ENCODE measurements at places on chromosomes 4 and X.

- H3K4me1 ChIP-seq, result no peaks in the 10 kb centered on the region
- H3K4me3 ChIP-seq, result no peak overlapping the region
- H3K27me3 ChIP-seq, result no peaks in the 10 kb centered on the region
- no peak overlapping the region for H3K27ac ChIP-seq
- H3K36me3 ChIP-seq, result no peaks in the 10 kb centered on the region
- no peak for DNase-seq
Measured at GRCh38 chr4:142615324-142615665, 230.8 kb downstream of the INPP4B start.

GRCh38 chr4:76697129-76697803 lies 200.7 kb downstream of the SOWAHB start:
- H3K4me3 ChIP-seq, result no peak overlapping the region
- no peak for DNase-seq
- peaks cover 4% of the 10 kb centered on the region for H3K27me3 ChIP-seq
- no peaks in the 10 kb centered on the region for H3K4me1 ChIP-seq

DNA sequence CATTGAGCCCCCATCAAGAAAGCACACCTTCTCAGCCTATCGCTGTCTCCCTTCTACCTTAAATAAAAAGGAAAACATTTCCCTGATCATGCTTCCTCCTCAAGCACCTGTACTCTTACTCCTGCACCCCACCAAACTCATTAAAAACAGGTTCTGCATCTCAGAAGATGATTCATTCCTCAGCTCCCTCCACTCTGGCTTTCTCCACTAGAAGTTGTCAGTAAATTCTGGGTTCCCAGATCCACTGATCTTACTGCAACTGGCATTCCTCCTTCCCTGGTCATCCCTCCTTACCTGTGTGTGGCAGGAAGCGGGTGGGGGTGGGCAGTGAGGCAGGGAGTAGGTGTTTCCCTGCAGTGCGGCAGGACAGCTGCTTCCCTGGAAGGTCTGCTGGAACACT lies 108.8 kb downstream of the GPR143 start:
- no peaks in the 10 kb centered on the region for H3K4me1 ChIP-seq
- no peak overlapping the region for H3K27ac ChIP-seq
- H3K36me3 ChIP-seq, result peaks cover 7% of the 10 kb centered on the region
- no peak for DNase-seq
- no peaks in the 10 kb centered on the region for H3K27me3 ChIP-seq

DNA sequence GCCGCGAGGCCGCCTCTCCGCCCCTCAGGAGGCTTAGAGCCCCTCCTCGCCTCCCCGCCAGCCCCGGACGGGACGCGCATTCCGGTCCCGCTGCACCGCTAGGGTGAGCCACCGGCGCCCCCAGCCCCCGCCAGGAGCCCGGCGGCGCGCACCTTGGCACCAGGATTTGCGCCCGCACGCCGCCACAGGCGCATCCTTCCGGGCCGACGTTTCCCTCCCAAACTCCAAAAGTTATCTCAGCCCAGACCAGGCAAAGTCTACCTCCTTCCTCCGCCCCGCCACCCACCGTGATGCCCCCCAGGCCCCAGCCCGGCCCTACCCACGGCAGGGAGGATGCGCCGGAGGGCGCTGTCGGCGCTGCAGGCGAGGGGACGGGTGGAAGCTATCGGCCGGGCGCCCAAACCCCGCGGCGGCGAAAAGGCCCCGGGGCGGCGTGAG lies 538 bp downstream of the SCML2 start:
- peak overlapping the region; percentile 59 for H3K4me3 ChIP-seq
- no peak for DNase-seq
- H3K4me1 ChIP-seq, result peaks cover 4% of the 10 kb centered on the region
- H3K27me3 ChIP-seq, result no peaks in the 10 kb centered on the region
- H3K36me3 ChIP-seq, result no peaks in the 10 kb centered on the region

- H3K36me3 ChIP-seq, result no peaks in the 10 kb centered on the region
- H3K27me3 ChIP-seq, result no peaks in the 10 kb centered on the region
- DNase-seq, result no peak
Measured at GRCh38 chrX:124328765-124329164, 3.7 kb upstream of the TEX13D start.

GRCh38 chr4:108991551-108992328 lies 228.9 kb upstream of the ETNPPL start:
- H3K27me3 ChIP-seq, result no peaks in the 10 kb centered on the region
- H3K4me1 ChIP-seq, result no peaks in the 10 kb centered on the region
- DNase-seq, result no peak
- no peak overlapping the region for H3K27ac ChIP-seq
- H3K4me3 ChIP-seq, result no peak overlapping the region

GRCh38 chr4:87882861-87883260 lies 50.1 kb downstream of the MEPE start:
- no peak overlapping the region for H3K27ac ChIP-seq
- no peaks in the 10 kb centered on the region for H3K4me1 ChIP-seq
- H3K4me3 ChIP-seq, result no peak overlapping the region
- no peak for DNase-seq
- no peaks in the 10 kb centered on the region for H3K36me3 ChIP-seq
- H3K27me3 ChIP-seq, result no peaks in the 10 kb centered on the region

GRCh38 chrX:8879750-8880149 lies 78.6 kb upstream of the FAM9A start:
- DNase-seq, result no peak
- no peaks in the 10 kb centered on the region for H3K36me3 ChIP-seq
- H3K27me3 ChIP-seq, result no peaks in the 10 kb centered on the region
- H3K4me3 ChIP-seq, result no peak overlapping the region

- no peak for DNase-seq
- H3K4me3 ChIP-seq, result peak overlapping the region; percentile 9
- H3K27ac ChIP-seq, result no peak overlapping the region
- H3K36me3 ChIP-seq, result no peaks in the 10 kb centered on the region
Measured at GRCh38 chrX:129777218-129778030, 2.3 kb upstream of the SASH3 start.

- no peak for DNase-seq
- no peak overlapping the region for H3K4me3 ChIP-seq
- no peak overlapping the region for H3K27ac ChIP-seq
- no peaks in the 10 kb centered on the region for H3K27me3 ChIP-seq
- no peaks in the 10 kb centered on the region for H3K36me3 ChIP-seq
Measured at GRCh38 chr4:100593935-100594334, 76.1 kb upstream of the EMCN start.

GRCh38 chrX:24996096-24996709 lies 19.6 kb downstream of the ARX start:
- no peak for DNase-seq
- no peaks in the 10 kb centered on the region for H3K4me1 ChIP-seq
- H3K4me3 ChIP-seq, result no peak overlapping the region
- no peak overlapping the region for H3K27ac ChIP-seq

- H3K36me3 ChIP-seq, result peaks cover 5% of the 10 kb centered on the region
- DNase-seq, result no peak
- peaks cover 37% of the 10 kb centered on the region for H3K4me1 ChIP-seq
- peak overlapping the region; percentile 77 for H3K4me3 ChIP-seq
- no peaks in the 10 kb centered on the region for H3K27me3 ChIP-seq
Measured at GRCh38 chr4:109701566-109702410, 1.5 kb downstream of the CASP6 start.

DNA sequence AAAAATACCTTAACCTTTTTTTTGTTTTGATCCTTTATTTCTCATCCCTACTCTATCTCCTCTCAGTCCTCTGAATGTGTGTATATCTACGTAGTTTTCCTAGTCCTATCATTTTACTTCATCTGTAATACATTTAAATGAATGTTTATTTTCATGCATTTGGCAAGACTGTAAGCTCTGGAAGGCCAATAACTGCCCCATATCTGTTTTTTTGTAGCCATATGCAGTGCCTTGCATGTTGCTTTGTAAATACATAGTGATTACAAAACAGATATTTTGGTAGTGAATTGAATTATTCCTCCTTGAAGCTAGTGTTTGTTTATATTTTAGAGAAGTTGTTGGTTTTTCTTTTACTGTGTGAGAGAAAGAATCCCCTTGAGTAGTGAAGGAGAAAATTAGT lies 450.2 kb downstream of the PCDH18 start:
- no peaks in the 10 kb centered on the region for H3K27me3 ChIP-seq
- no peak for DNase-seq
- no peaks in the 10 kb centered on the region for H3K4me1 ChIP-seq
- no peaks in the 10 kb centered on the region for H3K36me3 ChIP-seq
- no peak overlapping the region for H3K27ac ChIP-seq
- no peak overlapping the region for H3K4me3 ChIP-seq

GRCh38 chrX:99833821-99834220 lies 576.3 kb downstream of the PCDH19 start:
- no peaks in the 10 kb centered on the region for H3K27me3 ChIP-seq
- no peaks in the 10 kb centered on the region for H3K4me1 ChIP-seq
- DNase-seq, result no peak
- H3K36me3 ChIP-seq, result no peaks in the 10 kb centered on the region
- no peak overlapping the region for H3K4me3 ChIP-seq

GRCh38 chr4:100649417-100649816 lies 131.6 kb upstream of the EMCN start:
- no peak overlapping the region for H3K27ac ChIP-seq
- peaks cover 6% of the 10 kb centered on the region for H3K4me1 ChIP-seq
- H3K27me3 ChIP-seq, result no peaks in the 10 kb centered on the region
- no peaks in the 10 kb centered on the region for H3K36me3 ChIP-seq

DNA sequence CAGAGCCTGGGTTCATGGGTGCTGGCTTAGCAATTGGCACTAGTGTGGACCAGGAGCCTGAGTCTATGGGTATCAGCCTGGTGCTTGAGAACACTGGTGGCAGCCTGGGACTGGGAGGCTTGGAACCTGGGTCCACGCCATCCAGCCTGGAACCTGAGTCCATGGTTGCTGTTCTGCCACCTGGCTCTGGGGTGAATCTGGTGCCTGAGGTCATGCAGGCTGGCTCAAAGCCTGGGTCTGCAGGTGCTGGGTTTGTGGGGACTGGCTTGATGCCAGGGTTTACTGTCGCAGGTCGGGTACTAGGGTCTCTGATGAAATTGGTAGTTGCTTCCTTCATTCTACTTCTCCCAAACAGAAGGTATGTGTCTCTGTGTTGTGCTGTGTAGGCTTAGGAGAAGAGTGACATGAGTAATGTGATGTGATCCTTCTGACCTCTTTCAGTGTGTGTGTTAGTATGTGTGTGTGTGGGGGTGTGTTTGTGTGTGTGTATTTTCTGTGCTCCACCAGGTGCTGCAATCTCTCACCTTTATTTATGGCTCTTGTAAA lies 517.0 kb upstream of the EPHA5 start:
- no peaks in the 10 kb centered on the region for H3K36me3 ChIP-seq
- DNase-seq, result no peak
- no peak overlapping the region for H3K27ac ChIP-seq
- no peaks in the 10 kb centered on the region for H3K27me3 ChIP-seq
- H3K4me3 ChIP-seq, result no peak overlapping the region

- H3K27ac ChIP-seq, result no peak overlapping the region
- no peaks in the 10 kb centered on the region for H3K27me3 ChIP-seq
- H3K36me3 ChIP-seq, result no peaks in the 10 kb centered on the region
- no peak overlapping the region for H3K4me3 ChIP-seq
- DNase-seq, result no peak
- H3K4me1 ChIP-seq, result no peaks in the 10 kb centered on the region
Measured at GRCh38 chr4:126513596-126513995, 1119.2 kb upstream of the INTU start.

GRCh38 chrX:19772822-19773628 lies 114.4 kb downstream of the SH3KBP1 start:
- DNase-seq, result no peak
- no peak overlapping the region for H3K4me3 ChIP-seq
- no peaks in the 10 kb centered on the region for H3K27me3 ChIP-seq

DNA sequence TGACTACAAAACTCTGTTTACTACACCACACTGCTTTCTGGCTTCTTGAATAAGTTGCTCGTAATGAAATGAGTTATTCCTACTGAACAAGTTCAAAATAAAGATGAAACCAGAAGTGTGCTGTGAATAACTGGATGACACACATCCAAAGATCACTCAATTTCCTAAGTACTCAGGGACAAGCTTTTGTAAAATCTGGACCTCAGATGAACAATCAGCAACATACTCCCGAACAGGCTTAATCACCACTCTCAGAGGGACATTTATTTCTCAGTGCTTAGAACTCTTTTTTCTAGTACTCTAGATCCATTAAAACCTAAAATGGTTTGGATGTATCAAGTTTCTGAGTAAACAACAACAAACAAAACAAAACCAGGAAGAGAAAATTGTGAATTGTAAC lies 61.5 kb upstream of the EXOC1L start:
- H3K4me3 ChIP-seq, result no peak overlapping the region
- no peak overlapping the region for H3K27ac ChIP-seq
- no peaks in the 10 kb centered on the region for H3K27me3 ChIP-seq
- no peak for DNase-seq
- H3K4me1 ChIP-seq, result no peaks in the 10 kb centered on the region

DNA sequence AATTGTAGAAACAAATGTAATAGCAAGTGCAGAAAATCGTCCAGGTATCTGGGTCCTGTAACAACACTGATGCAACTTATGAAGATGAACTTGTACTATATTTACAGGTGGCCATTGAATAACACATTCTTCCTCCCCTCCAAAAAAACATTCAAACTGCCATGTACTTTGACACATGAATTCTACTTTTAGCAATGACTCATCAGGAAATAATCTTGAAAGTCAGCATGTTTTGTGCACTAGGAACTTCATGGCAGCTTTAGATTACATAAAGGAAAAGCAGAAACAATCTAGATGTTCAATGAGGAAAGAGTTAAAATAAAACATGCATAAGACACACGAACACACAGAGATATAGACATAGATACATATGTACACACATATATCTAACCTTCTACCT lies 2.5 kb downstream of the PABPC1L2A start:
- no peaks in the 10 kb centered on the region for H3K4me1 ChIP-seq
- H3K27ac ChIP-seq, result no peak overlapping the region
- no peaks in the 10 kb centered on the region for H3K36me3 ChIP-seq
- no peak for DNase-seq
- no peaks in the 10 kb centered on the region for H3K27me3 ChIP-seq

DNA sequence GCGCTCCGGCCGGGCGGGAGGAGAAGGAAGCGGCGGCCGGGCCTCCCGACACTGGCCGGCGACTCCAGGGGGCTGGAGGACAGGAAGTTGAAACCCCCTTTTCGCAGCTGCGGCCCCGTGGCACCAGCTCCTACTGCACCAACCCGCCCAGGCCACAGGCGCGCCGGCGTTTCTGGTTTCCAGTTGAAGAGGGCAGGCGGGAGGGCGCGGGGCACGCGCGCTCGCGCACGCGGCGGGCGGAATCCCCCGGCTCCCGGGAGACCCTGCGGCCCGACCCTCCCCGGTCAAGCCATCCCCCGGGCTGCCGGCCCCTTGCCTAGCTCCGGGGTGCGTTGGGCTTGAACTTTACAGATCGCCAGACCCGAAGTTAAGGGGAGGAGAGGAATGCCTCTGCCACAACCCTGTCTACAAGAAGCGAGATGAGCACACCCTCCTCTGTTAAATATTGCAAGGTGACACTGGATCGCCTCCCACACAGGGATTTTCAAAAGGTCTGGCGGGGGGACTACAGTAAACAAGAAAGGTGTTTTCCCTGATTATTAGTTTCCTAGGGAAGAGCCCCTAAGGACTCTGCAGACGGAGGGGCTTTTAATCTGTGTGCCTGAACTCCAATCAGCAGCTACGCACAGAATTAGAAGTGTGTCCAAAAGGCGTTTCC lies 1.4 kb downstream of the ELOVL6 start:
- peaks cover 16% of the 10 kb centered on the region for H3K4me1 ChIP-seq
- peak; percentile 84 for DNase-seq
- peak overlapping the region; percentile 97 for H3K4me3 ChIP-seq
- peak overlapping the region; percentile 95 for H3K27ac ChIP-seq

Data from suprapubic skin (tissue), 4 donors.